Right renal cortex interstitium (tissue), 3 donors: ENCODE measurements at places on chromosomes 12 and 14.

DNA sequence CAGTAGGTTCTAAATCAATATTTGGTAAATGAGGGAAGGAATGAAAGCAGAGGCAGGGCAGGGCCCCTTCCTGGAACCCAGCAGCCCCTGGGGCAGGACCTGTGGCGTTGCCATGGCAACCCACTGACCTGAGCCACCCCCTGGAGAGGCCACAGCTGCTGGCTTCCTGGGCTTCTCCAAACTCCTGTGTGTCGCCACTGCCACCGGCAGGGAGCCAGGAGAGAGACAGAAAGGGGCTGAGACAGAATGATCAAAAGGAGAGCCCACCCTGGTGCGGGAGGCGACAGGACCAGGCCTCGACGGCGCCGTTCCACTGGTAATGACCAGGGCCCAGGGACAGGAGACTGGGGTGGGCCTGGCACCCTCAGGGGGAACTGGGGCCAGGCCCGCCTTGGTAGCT is 18.2 kb downstream of the RFX4 start:
- no peak for DNase-seq

DNA sequence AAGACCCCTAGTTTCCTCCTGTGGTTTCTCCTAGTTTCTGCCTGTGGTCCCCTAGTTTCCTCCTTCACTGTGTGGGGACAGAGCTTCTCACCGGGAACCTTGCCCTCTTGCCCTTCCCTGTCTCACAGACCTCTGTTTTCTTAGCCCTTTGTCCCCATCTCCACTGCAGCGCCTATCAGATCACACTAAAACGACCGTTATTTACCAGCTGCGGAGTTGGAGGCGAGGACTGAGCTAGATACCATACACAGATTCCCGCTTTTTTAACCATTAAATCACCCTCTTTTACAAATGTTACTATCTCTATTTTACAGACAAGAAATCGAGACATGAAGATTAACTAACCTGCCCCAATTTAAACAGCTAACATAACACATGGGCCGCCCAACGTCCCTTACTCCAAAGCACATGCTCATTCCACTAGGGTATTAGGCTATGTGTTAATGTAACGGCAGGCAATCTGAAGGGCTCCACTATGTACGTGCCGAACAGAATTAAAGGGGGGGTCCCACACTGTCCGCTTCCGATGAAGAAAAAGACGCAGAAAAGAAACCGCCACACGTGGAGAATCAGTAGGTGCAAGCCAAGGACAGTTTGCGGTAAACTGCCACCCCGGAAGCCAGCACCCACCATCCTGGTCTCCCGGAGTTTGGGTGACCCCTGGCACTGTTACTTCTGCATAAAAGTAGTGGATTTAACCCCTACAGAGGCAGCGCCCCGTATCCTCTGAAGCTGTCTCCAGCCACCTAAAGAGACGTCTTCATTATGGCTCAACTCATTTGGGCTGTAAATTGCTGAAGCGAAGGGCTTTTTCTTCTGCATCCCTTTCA is 1.9 kb upstream of the FKBP4 start:
- no peak for DNase-seq

GRCh38 chr14:101715210-101716076 is 46.1 kb upstream of the PPP2R5C start:
- no peak for DNase-seq

- no peak for DNase-seq
These were observed 26.3 kb downstream of the MIPOL1 start for GRCh38 chr14:37223947-37224474.

GRCh38 chr12:56955631-56956256 is 1.7 kb downstream of the RDH16 start:
- DNase-seq, result no peak

- no peak for DNase-seq
These were observed 227.7 kb downstream of the BCAT1 start for GRCh38 chr12:24721191-24721590.

DNA sequence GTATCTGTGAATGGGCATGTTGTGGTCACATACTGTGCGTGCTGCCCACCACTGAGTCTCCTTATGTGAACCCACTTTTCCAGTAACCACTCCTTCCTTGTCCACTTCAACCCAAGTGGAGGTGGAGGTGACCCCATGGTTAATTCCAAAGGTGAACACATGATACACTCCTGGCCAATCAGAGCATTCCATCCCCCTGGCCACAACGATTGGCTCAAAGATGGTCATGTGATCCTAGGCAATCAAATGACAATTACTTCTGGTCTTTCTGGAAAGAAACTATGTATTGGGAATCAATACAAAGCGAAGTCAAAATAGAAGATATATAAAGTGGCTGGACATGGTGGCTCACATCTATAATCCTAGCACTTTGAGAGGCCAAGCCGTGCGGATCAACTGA is 20.2 kb upstream of the CCDC60 start:
- no peak for DNase-seq

DNA sequence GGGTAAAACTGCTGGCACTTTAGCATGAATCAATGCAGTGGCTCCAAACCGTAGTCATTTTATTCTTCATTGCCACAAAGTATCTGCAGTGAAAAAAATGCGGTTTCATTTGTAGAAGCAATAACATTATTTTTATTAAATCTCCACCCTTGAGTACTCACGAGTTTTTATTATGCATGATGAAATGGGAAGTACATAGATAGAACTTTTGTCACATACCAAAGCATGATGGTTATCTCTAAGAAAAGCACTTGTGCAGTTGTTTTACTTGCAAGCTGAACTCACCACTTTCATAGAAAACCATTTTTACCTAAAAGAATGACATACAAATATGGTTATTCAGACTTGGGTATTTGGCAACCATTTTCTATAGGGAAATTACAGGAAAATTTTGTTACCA is 90.3 kb downstream of the PELI2 start:
- DNase-seq, result no peak

DNA sequence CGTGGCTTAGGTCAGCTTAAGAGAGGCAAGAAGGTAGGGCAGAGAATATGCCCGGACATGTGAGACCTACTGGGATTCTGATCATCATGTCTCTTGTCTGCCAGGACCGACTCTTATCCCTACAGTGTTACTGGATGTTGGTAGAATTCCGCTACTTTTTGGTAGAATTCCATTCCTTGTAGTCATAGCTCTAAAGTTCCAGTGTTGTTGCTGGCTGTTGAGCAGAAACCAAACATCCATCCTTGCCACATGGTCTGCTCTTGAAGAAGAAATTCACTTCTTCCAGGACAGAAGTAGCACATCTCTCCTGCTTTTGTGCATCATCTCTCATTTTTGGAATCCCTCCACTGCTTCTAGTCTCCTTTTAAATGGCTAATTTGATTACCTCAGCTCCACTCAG is 453.7 kb downstream of the RPL10L start:
- DNase-seq, result no peak

GRCh38 chr14:34235643-34236300 is 226.3 kb downstream of the SPTSSA start:
- DNase-seq, result no peak

GRCh38 chr12:57165741-57166140 is 18.3 kb upstream of the LRP1-AS start:
- no peak for DNase-seq

- DNase-seq, result no peak
These were observed 707.3 kb downstream of the MED13L start for GRCh38 chr12:115570069-115570777.

- no peak for DNase-seq
These were observed 16.4 kb downstream of the FOS start for GRCh38 chr14:75295061-75295461.

DNA sequence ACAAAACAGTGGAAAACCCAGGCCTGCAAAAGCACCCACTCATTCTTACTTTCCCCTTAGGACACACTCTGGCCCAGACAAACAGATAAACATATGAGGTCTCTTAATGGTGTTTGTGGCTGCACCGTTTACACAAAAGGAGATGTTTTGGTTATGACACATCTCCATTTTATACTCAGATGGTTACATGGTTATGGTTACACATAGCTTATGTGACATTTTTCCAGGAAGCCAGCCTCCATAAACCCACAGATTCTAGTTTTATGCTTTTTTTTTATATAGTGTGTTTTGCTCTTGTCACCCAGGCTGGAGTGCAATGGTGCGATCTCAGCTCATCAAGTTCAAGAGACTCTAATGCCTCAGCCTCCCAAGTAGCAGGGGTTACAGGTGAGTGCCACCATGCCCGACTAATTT is 3.5 kb upstream of the KLRD1 start:
- DNase-seq, result no peak

- DNase-seq, result no peak
These were observed 49.5 kb upstream of the RTRAF start for GRCh38 chr14:51939755-51940301.

DNA sequence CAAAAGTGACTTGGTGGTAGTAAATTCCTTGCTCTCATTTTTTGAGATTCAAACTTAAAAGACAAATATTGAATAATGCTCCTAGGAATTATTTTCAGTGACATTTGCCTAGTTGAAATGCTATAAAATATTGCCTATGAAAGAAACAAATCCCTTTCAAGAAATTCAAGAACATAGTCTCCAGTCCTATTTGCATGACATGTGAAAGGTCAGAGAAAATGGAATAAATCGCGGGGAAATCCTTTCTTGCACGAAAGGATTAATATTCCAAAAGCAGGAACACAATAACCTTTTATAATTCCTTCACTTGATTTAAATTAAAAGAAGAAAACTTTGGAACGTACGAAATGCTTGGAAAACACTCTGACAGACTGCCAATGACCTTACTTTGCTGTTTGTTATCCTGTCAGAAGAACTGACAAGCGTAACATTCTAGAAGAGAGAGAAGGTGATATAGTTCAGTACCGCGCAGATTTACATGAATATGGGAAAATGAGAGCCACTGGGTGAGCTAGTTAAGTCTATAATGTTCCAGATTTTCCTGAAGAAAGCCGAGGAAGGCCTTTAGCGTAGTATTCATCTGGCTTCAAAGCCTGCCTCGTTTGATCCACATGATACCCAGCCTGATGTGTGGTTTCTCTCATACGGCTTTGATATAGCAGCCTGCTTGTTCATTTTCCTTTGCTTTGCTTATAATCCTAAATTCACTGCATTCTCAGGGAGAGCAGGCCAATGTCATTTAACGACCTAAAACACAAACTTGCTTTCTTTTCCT is 103.0 kb downstream of the PRIMA1 start:
- DNase-seq, result no peak

- no peak for DNase-seq
These were observed 29.5 kb downstream of the AREL1 start for GRCh38 chr14:74683406-74683805.

- no peak for DNase-seq
These were observed 4.5 kb upstream of the MBIP start for GRCh38 chr14:36324897-36325296.

- DNase-seq, result no peak
These were observed 125.0 kb upstream of the FUT8 start for GRCh38 chr14:65287264-65288131.

DNA sequence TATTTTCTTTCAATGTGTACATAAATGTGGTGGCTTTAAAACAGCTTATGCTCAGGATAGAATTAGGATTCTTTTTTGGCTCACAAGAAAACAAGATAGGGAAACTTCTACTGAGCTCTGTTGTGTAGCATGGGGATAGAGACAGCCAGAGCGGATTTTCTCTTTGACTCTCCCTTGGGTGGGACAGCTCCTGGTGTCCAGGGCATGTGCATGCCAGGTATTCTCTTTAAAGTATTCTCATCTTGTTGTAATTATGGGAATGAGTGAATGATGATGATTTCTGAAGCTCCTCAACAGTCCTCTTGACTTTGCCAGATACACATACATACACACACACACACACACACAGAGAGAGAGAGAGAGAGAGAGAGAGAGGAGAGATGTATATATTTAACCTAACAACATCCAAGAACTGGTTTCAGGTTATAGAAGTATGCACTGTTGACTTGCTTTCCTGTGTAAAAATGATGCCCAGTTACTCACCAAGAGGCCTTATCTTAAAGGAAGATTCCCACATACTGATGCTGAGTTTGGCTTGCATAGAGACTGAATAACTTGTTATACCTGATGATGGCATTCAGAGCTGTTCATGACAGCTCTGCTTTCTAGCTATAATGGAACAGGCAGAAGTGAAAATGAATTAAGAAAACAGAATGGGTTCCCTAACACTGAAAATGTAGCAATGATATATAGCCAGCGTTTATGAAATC is 387.5 kb downstream of the EGLN3 start:
- no peak for DNase-seq

- DNase-seq, result no peak
These were observed 25.0 kb downstream of the RBM19 start for GRCh38 chr12:113941208-113941486.

GRCh38 chr12:32025906-32026305 is 66.7 kb downstream of the RESF1 start:
- no peak for DNase-seq

DNA sequence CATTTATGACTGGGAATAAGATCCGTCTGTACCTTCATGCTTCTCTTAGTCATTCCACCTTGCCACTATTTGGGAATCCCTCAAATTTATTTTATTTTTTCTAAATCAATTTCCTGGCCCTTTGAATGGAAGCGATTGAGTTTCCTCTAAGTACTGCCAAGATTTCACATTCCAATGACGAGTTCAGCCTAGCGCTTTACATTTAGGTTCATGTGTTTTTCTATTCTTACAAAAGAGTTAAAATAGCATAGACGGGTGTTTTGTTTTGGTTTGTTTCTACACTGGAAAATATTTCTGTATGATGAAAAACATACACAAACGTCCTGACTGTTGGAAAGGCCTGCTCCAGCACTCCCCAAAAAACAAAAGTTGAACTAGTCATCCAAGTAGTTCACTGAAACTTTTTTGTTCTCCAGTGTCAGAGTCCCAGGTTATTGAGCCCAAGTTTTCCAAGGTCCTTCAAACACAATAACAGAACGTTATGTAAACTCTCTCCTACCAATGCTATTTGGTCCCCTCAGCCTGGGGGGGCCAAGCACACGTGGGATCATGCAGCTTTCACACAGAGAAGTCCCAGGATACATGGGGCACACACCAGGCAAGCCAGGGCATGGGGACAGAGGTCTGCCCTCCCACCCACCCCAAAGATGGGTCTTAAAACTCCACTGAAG is 74.8 kb upstream of the FOXN3 start:
- no peak for DNase-seq

- DNase-seq, result no peak
These were observed 373.4 kb downstream of the TMEM121 start for GRCh38 chr14:105899657-105900397.

DNA sequence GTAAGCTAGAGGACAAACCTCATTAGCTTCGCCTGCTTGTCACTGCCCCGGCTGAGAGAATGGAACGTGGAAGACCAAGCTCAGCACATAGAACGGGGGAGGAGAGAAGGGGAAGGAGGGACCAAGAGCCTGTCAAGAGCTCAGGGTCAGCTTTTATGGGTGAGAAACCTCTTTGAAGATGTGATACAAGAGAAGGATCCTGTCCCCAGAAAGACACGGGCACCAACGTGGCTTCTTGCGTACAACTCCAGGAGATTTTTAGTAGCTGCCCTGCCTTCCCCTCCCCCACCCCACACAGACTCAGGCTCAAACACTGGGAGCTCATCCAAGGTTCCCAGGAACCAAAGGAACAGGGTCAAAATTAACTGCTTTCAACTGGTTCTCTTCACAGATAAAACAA is 34.7 kb downstream of the APPL2 start:
- no peak for DNase-seq

- DNase-seq, result no peak
These were observed 246.2 kb downstream of the C12orf42 start for GRCh38 chr12:103249607-103250006.

- no peak for DNase-seq
These were observed 193.8 kb downstream of the TMTC2 start for GRCh38 chr12:82880442-82880901.
